ENCODE measurements at places on chromosomes 1 and 21.

DNA sequence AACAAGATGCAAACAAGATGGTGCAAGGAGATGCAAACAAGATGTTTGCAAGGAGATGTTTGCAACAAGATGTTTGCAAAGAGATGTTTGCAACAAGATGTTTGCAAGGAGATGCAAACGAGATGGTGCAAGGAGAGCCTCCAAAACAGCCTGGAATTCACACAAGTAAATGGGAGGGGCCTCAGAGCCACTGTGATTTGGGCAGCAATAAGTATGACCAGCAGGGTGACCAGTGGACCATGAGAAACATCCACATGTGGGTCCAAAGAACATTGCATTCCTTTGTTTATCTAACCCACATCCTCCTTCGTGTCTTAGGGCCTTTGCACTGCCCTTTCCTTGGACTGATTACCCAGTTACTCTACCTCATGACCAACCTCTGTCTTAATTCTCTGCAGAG, 162.9 kb downstream of the PLPP3 start:
- DNase-seq: peak; percentile 67

DNA sequence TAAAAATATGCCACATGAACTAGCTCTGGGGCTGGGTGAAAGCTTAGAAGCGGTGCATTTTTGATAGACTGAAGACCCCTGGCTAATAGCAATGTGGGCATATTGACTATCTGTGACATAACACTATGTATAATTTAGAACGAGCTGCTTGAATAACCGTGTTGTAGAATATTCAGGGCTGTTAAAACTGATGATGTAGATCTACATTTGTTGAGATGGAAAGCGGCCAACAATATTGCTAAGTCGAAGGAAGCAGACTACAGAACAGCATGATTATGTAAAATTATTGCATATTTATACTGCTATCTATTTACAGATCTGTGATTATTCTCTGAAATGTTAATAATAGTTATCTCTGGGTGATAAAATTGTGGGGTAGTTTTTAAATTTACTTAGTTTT, 41.1 kb upstream of the BCL10 start:
- no peak for DNase-seq

- no peak for DNase-seq
These were observed 163.7 kb downstream of the LTN1 start for GRCh38 chr21:28828981-28829380.

GRCh38 chr1:203320591-203321272, 15.4 kb downstream of the BTG2 start:
- no peak for DNase-seq

GRCh38 chr21:44867999-44868700, 5.3 kb downstream of the PTTG1IP start:
- no peak for DNase-seq

DNA sequence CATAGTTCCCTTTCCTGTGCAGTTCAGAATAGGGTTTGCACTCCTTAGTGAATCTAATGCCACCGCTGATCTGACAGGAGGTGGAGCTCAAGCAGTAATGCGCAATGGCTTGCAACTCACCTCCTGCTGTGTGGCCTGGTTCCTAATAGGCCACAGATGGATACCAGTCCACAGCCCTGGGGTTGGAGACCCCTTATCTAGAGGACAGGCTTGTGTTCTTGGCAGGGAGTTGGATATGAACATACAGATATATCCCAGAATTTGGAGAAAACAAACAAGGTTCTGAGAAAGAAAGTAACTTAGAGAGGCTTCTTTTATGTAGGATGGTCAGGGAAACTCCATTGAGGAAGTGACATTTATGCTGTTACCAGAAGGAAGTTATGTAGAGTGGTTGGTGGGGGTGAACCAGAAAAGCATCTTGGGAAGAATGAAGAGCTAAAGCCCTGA, 5.1 kb upstream of the PTPRC start:
- no peak for DNase-seq

DNA sequence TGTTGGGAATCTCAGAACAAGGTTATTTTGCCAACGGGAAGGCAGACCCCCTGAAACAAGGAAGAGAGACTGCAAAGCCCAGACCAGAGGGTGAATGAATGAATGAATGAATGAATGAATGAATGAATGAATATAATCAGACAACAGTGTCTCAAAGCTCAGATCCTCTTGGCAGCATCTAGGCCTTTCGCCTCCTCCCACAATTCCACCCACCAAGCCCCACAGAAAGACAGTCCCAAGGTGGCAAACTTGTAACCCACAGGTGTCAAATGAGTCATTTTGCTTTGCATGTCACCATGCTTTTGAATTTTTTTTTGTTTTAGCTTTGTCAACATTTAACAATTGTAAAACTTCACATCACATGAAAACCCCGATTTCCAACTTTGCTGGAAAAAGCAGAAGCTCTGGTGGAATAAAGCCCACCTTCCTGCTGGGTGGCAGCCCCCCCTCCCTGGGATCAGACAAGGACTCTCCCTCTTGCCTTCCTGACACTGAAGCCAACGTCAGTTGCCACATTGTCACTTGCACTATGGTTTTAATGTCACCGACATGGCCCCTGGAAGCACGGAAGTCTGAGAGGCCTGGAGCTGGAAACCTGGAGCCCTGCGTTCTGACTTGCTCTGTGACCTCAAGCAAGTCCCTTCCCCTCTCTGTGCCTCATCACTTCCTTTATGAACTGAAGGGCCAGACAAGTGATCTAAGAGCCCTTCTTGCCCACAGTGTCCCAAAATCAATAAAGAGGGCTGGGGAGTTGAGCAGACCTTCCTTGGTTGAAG, 134.6 kb upstream of the RUNX3 start:
- no peak for DNase-seq

DNA sequence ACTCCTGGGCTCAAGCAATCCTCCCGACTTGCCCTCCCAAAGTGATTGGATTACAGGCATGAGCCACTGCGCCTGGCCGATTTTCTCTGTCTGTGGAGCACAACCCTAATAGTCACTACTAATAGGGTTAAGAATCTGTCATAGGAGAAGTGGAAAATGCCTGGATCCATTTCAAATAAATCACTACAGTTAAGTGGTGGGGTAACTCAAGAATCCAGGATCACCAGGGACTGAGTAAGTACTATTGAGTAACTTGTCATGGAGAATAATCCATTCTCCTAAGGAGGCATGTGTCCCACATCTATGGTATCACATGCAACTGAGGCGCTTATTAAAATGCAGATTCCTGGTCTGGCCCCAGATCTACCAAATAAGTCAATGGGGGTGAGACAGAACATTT, 53.2 kb downstream of the OPTC start:
- no peak for DNase-seq

- no peak for DNase-seq
These were observed 10.4 kb downstream of the PGLYRP4 start for GRCh38 chr1:153337980-153338853.

GRCh38 chr1:224430511-224431113, 4.0 kb downstream of the WDR26 start:
- peak; percentile 75 for DNase-seq

DNA sequence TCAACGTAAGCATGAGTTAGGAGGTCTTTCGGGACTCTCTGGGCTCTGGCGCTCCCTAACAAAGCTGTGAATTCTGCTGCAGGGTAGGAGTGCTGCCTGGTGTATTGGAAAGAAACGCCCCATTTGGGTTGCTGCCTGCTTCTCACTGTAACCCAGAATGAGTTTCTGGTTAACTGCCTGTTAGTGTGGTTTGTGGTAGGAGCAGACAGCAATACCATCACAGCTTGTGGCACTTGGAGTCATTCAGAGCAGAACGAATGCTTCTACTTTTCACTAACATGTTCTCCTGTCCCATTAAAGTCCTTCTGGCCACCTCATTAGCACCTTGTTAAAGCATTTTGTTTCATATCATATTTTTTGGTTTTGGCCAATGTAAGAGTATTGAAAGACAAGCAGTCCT, 18.1 kb downstream of the MAP3K7CL start:
- no peak for DNase-seq

DNA sequence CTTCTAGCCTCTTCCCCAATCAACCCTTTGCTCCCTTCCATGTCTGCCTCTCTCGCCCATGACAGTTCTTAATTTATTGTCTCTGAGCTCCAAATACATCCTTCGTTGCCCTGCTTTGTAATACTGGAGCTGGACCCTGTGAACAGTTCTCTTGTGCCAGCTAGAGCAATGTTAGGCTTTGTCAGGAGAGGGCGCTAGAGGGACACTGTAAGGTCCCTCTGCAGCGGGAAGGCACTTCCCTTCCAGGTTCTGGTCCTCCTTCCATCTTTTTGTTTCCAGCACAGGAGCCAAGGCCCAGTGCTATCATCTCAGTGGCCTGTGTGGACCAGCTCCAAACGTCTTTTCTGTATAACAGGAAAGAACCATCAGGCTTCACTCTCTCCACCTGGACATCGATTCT, 95.9 kb downstream of the PTPRU start:
- DNase-seq: peak; percentile 61
